ENCODE measurements at places on chromosomes 3 and 15.

DNA sequence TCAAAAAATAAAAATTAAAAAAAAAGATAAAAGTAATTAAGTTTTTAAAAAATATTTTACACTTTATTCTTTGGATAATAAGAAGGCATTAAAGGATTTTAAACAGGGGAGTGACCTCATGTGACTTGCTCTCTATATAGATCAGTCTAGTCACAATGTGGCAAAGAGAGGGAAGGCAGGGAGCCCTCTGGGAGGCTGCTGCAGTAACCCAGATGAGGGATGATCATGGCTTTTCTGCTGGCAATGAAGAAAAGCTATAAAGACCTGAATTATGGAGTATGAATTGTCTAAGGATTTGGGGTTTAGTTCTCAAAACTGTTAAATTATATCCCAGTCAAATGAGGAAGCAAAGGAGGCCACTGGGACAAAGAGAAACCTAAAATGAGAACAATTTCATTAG is 58.1 kb downstream of the SUMF1 start:
- no peak for DNase-seq

DNA sequence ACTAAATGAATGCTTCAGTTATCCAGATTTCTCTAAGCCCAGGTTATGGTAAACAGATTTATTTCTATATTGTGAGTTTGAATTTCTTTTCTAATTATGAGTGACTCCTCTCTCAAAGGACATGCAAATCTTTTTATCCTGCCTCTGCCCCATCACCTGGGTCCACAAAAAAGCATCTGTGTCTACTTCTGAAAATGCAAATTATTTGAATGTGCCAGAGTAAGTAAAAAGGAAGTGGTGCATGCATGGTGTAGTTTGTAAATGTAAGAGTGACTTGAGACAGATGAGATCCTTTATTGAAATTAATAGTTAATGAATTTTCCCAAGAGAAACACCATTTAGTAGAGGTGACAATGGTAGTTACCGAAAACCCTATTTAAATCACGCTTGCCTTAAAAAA is 26.9 kb downstream of the MCTP2 start:
- no peak for DNase-seq

GRCh38 chr3:178455226-178455625 is 81.0 kb upstream of the KCNMB2 start:
- DNase-seq = no peak

- no peak for DNase-seq
Measured at GRCh38 chr3:147397155-147397874, 9.0 kb downstream of the ZIC4 start.

- DNase-seq = no peak
Measured at GRCh38 chr3:177367788-177368187, 170.5 kb upstream of the TBL1XR1 start.

DNA sequence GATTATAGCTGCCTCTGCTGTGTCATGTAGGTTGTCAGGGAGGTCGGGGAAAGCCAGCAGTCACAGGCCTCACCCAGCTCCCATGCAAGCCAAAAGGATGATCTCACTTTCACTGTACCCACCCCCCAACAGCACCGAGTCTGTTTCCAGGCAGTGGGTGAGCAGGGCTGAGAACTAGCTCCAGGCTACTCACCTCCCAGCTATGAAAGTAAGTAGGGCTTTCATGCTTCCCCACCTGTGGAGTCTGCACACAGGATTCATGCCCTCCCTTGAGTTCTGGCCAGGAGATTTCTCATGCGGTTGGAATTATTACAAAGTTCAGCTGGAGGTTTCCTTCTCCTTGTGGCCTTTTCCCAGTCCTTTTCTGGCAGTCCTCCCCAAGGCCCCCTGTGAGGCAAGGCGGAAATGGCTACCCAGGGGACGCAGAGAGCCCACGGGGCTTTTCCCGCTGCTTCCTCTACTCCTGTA is 356.2 kb downstream of the SV2B start:
- DNase-seq = no peak

GRCh38 chr3:179227349-179227748 is 23.6 kb downstream of the KCNMB3 start:
- no peak for DNase-seq

- DNase-seq = no peak
Measured at GRCh38 chr3:128369881-128370642, 96.6 kb downstream of the DNAJB8 start.

DNA sequence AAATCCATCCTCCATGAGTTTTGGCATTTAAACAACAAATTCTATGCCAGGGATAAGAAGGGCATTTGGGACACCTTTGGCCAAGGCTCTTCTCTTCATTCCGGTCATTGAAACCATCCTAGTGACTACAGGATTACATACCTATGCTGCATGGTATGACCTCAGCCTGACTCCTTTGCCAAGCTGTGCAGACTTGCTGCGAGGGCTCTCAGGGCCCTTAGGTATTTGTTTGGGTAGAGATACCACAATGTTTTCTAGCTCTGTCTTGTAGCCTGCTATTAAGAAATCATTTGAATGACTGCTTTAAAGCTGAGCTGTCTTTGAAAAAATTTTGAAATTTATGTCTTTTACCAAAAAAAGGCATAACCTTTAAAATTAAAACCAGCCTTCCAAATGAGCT is 749.8 kb upstream of the SGO1 start:
- DNase-seq = no peak

- DNase-seq = no peak
Measured at GRCh38 chr15:94305133-94305532, 73.8 kb downstream of the MCTP2 start.

DNA sequence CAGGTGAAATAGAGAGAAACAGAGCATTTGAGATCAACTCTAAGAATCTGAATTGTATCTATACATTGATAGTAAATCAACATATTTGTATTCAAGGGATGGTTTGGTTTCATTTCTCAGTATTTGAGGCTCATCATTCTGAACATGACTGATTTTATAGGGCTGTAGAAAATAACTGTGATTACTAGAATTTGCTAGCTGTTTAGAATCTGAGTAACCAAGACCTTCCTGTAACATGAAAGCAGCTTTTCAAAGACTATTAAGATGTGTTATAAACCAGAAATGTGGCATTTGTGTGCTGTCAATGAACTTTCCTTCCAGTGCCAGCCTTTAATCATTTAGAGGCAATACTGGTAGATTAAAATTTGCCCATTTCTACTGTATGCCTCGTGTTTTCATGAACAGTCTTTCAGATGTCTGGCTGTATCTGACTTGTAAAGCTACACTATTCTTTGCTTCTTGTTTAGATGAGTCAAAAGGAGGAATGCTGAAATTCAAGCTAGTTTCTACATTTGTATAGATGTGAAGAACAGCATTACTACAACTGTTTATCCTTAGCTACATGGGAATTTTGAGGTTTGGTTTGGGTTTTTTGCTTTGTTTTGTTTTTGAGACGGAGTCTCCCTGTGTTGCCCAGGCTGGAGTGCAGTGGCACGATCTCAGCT is 137.3 kb upstream of the BHLHE40 start:
- DNase-seq = no peak

Data from dorsolateral prefrontal cortex (tissue), 122 donors.